Central memory CD4-positive, alpha-beta T cell (primary cell): ENCODE measurements at places on chromosomes 2 and 18.

DNA sequence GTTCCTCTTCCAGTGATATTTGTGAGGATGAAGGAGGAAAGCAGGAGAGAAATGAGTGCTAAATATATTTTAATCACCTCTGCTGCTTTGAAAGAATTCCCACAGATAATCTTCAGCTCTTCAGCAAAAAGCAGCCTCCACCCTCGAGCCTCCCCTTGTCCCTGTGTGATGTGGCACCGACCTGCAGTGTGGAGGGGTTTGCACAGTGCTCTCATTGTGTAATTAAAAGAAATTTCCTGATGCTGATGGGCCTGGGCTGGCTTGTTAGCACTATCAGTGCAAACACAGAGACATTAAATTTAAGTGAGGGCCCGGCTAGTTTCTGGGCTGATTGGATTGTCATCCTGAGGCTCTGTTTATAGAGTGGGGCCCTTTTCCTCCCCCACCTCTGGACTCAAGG, 53.4 kb downstream of the KIF5C start:
- no peak for DNase-seq

DNA sequence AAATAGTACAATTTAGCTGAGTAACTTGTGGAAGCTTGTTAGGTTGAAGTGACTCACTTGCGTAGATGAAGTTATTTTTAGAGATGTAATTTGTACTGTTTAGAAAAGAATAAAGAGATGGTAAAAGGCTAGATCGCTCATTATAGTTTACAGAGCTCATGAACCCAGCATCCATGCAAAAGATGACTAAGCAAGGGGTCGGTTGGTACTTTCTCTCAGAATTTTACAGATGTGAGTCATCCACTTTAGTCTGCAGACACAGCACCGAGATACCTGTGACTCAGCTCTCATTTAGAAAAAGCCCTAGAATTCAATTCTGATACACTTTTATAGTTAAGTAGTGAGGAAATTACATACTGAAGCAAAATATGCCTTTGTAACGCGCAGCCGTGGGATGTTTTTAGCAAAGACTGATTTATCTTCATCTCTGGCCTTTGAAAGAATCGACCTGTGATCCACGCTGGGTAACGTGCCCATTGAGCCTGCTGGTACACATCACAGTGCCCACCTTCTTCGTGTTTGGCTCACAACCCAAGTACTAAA, 116.5 kb upstream of the FOSL2 start:
- no peak for DNase-seq

DNA sequence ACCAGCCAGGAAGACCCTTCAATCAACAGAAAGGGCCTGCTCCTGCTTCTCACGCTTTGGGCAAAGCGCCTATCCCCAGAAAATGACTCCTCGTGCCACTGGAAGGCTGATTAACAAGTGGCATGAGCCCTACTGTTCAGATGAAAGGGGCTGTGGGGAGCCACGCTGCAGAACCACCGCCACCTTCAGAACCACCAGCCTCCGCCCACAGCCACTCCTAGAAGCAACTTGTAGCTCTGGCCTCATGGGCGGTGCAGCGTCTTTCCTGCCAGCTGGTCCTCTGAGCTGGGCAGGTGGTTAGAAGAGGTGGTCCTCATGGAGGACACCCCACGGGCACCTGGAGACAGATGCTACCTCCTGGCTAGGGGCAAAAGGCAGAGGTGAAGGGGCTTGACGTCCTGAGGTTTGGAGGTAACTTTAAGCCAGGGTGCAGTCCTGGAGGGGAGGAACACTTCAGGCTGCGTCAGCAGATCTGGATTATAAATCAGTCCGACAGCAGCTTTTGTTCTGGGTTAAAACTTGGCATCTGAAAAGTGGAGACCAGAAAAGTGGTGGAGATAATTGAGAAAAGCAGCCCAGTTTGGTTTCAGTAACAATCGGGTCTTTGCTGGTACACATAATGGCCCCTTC, 861 bp upstream of the SEMA4C start:
- DNase-seq, result peak; percentile 80

DNA sequence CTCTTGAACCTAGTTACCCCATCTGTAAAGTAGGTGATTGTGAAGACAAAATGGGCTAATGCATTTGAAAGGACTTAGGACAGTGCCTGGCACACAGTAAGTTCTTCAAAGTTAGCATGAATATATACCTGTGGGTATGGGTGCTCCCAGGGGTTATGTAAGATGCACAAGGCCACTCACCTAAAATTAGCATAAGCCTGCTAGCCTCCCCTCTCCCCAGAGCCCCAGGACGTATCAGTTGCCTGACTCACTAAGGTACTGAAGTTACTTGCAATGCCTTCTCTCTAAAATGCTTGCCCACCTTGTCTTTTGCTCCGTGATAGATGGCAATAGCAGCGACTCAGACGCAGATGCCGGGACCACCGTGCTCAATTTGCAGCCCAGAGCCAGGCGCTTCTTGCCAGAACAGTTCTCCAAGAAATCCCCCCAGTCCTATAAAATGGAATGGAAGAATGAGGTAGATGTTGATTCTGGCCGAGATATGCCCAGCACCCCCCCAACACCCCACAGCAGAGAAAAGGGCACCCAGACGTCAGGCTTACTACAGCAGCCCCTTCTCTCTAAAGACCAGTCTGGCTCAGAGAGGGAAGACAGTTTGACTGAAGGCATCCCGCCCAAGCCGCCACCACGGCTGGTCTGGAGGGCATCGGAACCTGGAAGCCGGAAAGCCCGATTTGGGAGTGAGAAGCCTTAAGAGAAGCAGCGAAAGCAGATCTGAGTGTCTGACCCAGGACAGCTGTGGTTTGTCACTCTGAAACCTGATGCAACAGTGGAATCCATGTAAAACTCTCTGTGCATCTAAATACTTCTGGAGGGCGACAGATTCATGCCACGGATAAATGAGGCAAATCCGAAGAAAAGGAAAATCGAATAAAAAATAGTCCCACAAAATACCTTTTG, 53.8 kb upstream of the TMEM182 start:
- DNase-seq, result no peak

GRCh38 chr2:111957872-111958354, 59.5 kb downstream of the MERTK start:
- no peak for DNase-seq
